ENCODE measurements at places on chromosomes 12 and 14.

DNA sequence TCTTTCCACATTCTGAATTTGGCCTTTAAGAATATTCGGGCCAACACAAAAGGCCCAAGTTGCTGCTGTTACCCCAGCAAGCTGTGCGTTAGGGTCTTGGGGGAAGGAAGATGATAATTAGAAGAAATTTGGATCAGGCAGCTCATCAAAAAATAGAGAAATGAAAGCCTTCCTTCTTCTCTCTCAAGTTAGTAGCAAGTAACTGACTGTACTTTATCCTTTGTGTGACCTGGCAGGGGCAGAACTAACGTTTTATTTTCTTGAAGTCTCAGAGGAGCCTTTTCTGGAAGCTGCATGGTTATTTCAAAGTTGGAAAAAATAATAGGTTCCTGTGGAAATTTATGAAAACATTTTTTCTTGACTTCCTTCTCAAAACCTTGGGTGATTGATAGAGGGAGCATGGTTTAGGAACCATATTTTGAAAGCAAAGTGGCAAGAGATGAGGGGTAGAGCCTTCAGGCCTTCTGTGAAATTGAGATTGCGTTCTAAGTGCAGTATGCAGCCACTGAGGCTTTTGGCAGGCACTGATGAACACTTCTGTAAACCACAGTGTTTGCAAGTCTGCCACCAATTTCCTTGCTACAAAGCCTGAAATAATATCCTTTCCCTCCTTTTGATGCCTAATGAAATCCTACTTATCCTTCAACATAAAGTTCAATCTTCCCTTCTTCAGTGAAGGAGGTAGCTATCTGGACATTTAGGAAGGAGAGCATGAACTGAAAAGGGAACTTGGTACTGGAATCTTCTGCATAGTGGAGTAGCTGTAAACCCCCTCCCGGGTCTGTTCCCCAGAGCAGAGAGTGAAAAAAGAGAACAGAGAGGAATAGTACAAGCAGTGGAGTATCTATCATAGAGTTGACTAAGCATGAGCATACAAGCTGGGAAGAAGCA, 123.2 kb downstream of the FGD4 start:
- DNase-seq = no peak

DNA sequence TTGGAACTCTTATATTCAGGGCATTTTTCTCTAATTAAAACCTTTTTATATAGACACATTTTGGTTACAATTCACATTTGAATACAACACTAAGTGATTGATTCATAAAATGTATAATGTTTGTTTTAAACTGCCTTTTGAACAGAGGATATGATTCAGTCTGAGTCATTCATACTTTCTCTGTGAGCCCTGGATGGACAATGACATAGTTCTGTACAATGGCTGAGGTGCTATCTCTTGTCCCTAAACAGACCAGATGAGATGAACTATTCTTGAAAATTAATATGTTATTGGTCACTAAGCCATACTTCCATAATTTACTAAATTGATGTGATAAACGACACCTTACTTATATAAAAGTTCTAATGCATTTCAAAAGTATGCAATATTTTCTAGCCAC, 199.7 kb upstream of the ATXN7L3B start:
- no peak for DNase-seq

DNA sequence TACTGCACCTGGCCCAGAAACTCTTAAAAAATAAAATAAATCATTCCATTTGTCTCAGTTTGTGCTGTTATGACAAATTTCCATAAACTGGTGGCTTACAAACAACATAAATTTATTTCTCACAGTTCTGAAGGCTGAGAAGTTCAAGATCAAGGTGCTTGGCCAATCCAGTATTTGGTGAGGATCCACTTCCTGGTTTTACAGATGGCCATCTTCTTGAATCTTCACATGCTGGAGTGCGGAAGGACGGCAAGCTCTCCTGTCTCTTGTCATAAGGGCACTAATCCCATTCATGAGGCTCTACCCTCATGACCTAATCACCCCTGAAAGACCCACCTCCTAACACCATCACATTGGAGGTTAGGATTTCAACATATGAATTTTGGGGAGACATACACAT, 29.9 kb upstream of the MYBPC1 start:
- DNase-seq = no peak

- no peak for DNase-seq
Observed at GRCh38 chr12:47111392-47111778, 31.6 kb upstream of the AMIGO2 start.

GRCh38 chr12:87280356-87280755, 748.8 kb downstream of the C12orf50 start:
- DNase-seq = no peak

DNA sequence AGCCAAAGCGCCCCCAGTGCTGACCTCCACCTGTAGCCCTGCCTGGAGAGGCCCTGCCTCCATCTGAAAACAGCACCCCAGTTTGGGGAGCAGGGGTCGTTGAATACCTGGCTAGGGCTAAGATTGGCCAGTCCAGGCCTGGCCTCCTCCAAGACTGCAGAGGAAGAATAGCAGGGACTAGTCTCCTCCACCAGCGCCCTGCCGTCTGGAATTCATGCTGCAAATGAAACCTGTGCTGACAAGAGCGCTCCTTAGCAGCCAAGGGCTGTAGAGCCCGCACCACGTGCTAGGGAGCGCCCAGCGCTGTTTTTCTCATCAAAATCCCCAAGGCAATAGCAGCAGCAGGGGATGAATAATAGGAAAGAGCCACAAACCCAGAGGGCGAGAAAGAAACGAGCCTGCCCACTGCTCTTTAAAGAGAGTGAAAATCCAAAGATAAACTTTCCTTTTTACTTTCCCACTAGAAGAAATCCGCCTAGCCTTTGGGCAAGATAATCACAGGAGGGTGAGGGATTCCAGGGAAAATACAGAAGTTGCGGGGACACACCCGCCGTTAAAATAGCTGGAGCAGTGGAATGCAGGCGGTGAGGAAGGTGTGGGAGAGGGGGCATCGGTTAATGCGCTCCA, 3.3 kb downstream of the COL2A1 start:
- DNase-seq = no peak

GRCh38 chr12:47833591-47834012, 13.9 kb upstream of the HDAC7 start:
- DNase-seq = no peak

- no peak for DNase-seq
Observed at GRCh38 chr12:90826036-90826435, 128.9 kb downstream of the CCER1 start.

- DNase-seq = no peak
Observed at GRCh38 chr12:21697904-21698630, 40.4 kb upstream of the LDHB start.

- DNase-seq = no peak
Observed at GRCh38 chr12:22250762-22251161, 83.7 kb downstream of the ST8SIA1 start.

- no peak for DNase-seq
Observed at GRCh38 chr14:81018684-81019083, 63.3 kb downstream of the TSHR start.

DNA sequence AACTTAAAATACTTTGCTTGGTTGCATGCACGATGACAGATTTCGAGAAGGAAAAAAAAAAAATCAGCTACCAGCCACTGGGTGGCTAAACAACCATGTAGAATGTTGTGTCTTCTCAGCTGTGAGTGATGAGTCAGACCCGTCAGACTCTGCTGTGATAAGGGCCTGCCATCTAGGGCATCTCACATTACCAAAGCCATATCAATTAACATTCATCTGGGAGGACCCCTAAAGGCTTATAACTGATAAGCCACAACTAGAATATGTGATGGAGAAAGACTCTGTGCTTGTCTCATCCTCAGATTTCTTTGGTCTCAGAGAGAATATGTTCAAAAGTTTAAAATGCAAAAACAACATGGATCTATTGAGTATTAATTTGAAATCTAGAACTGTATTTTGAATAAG, 111.5 kb downstream of the PAX9 start:
- no peak for DNase-seq

- DNase-seq = no peak
Observed at GRCh38 chr12:16096273-16096849, 181.1 kb downstream of the SLC15A5 start.

DNA sequence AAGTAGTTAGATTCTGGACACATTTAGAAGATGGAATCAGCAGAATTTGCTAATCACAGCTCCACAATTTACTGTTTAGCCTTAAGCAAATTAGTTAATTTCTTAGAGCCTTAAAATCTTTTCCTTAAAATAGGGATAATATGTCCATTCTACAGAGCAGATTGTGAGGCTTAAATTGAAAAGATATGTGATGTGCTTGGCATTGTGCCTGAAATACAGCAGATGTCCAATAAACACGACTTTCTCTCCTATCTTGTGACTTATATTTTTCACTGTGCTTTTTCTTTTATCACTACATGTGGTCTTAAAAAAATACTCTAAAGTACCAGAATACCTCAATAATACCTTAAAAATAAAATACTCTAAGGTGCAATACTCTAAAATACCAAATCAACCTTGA, 30.6 kb downstream of the CCER1 start:
- no peak for DNase-seq

DNA sequence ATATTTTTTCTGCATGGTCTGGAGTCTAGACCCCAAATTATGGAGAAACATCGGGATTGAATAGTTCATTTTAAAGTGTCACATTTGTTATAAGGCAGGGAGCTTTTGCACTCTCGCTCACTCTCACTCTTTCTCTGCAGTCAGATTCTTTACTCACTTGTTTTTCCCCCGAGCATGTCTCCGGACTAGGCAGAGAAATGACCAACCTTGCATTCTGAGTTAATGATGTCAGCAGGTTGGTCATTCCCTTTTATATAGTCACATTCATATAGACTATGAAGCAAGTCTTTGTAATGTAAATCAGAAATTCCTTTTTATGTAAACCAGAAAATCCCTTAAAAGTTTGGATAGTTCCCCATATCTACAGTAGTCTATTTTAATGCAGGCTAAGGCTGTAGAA, 4.1 kb downstream of the C12orf75 start:
- DNase-seq = no peak

GRCh38 chr12:20404576-20405346, 36.4 kb downstream of the PDE3A start:
- DNase-seq = no peak

DNA sequence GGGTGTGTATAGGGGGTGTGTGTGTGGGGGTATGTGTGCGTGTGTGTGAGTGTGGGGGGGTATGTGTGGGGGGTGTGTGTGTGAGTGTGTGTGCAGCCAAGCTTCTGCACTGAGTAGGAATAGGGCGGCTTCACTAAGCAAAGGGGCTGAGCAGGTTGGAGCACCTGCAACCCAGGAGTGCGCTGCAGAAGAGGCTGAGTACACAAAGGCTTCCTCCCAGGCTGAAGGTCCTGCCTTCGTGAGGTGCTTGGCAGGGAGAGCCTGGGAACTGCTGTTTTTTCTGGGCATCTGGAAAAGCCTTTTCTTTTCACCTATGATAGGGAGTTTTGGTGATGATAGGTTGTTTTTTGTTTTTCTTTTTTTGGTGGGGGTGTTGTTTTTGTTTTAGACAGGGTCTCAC, 6.0 kb upstream of the NUDT14 start:
- DNase-seq = no peak

- DNase-seq = no peak
Observed at GRCh38 chr12:52419656-52420055, 13.5 kb upstream of the KRT82 start.

GRCh38 chr14:54221971-54222370, 174.8 kb upstream of the CDKN3 start:
- no peak for DNase-seq

DNA sequence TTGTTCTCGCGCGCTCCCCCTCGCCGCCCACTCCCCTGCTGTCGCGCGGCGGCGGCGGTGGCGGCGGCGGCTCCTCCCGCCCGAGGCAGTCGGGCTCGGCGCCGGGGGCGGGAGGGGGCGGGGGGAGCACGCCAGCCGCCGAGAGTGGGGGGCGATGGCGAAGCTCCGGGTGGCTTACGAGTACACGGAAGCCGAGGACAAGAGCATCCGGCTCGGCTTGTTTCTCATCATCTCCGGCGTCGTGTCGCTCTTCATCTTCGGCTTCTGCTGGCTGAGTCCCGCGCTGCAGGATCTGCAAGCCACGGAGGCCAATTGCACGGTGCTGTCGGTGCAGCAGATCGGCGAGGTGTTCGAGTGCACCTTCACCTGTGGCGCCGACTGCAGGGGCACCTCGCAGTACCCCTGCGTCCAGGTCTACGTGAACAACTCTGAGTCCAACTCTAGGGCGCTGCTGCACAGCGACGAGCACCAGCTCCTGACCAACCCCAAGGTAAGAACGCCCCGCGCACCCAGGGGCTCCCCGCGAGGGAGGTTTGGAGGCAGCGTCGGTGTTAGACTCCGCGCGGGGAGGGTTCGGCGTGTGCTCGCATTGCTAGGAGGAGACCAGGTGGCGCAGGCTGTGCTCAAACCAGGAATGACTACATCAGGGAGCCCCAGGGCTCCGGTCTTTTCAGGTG, 629 bp downstream of the KCNMB4 start:
- peak; percentile 27 for DNase-seq

All from stimulated activated CD8-positive, alpha-beta memory T cell treated with anti-CD3 and anti-CD28 coated beads, Interleukin-7, amount 100 ng/mL, for 48 hours (primary cell).